ENCODE measurements at places on chromosomes 13 and 19.
A peak's percentile ranks its signal among the peaks of the same experiment; 100 is the strongest.

DNA sequence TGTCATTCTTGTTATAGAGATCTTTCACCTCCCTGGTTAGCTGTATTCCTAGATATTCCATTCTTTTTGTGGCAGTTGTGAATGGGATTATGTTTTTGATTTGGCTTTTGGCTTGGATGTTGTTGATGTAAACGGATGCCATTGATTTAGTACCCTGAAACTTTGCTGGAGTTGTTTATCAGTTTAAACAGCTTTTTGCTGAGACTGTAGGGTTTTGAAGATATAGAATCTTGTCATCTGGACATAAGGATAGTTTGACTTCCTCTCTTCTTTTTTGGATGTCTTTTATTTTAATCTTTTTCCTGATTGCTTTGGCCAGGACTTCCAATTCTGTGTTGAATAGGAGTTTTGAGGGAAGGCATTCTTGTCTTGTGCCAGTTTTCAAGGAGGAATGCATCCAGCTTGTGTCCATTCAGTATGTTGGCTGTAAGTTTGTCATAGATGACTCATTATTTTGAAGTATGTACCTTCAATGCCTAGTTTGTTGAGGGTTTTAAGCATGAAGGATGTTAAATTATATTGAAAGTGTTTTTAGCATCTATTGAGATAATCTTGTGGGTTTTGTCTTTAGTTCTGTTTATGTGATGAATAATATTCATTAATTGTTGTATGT, 16.8 kb downstream of the ZNF431 start:
- no peak for DNase-seq

- no peak for DNase-seq
Measured at GRCh38 chr13:79196366-79196765, 209.7 kb downstream of the RBM26 start.

- no peak for DNase-seq
Measured at GRCh38 chr13:84870190-84870589, 929.0 kb downstream of the SLITRK6 start.

GRCh38 chr13:32472194-32472621, 44.3 kb upstream of the N4BP2L1 start:
- no peak for DNase-seq

- DNase-seq, result no peak
Measured at GRCh38 chr13:40479196-40479845, 187.1 kb downstream of the FOXO1 start.

DNA sequence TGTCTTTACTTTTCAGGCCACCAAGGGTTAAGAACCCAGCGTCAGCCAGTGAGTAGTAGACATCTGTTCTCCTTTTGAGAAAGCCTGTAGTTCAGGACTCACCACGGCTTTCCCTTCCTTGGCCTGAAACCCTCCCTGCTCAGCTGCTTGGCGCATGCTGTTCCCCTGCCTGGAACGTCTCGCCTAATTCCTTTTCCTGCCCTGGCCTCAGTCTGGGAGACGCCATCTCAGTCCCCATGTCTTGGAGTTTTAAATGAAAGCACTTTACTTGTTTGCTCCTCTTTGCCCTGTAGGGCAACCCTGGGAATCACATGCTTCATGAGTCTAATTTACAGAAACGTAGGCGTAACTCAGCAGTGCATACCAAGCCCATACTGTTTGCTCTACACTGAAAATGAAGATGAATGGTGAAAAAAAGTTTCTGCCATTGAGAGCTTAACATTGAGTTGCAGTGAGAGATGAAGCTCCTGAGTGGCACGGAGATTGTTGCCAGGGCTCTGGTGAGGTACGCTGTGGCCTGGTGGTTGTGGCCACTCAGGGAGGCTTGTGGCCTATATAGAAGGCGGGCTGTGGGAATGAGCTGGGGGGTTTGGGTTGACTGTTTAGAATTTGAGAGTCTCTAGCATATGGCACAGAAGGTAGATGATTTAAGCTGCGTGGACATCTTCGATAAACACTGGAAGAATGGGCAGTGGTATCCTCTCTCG, 52.8 kb downstream of the GATAD2A start:
- DNase-seq, result no peak

GRCh38 chr13:101690871-101691270, 238.4 kb downstream of the ITGBL1 start:
- DNase-seq, result no peak

GRCh38 chr19:6551091-6551490, 20.3 kb downstream of the TNFSF9 start:
- DNase-seq, result no peak

DNA sequence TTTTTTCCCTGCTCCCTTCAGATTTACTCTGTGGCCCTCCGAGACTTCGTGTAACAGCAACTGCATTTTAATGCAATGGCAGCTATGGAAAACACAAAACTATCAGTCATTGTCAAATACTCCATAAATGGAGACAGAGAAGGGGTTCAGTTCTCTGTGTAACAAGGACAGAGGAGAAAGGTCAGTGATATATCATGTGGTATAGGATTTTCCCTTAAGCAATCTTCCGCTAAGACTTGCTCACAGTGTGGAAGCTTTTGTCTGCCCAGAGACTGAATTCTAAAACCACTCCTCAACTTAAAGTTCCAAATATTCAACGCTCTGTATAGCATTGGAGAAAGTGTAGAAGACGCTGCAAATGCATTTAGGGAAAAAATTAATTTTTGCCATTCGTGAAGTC, 111.3 kb upstream of the EDNRB start:
- DNase-seq, result no peak

DNA sequence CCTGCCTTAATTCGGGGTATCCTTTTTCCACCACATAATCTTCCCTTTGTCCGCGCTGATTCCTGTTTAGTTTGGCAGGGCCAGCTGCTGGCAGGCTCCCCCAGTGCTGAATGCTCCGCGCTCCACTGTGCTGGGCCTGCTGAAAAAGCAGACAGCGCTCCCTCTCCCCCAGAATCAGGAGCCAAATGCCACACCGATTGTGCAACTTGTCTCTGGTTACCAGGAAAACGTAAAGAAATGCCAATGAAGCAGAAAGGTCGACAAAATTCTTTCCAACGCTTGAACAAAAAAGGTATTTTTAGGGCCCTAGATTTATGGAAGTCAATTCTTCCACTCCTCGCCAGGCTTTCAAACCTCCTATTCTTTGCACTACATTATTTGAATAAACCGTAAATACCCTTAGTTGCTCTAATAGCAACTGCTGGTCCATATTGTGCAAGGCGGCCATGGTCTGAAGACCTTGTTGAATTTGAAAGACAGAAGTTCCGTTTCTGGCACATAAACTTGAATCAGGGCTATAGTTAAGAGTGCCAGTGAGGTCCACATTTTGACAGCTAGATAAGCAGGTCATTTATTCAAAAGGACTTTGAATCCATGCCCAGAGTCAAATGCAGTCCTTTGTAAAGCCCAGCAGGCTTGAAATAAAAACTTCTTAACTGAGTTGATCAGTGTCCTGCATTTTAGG, 206.7 kb upstream of the RFC3 start:
- DNase-seq, result peak; percentile 91

Data from right lobe of liver (tissue), 6 donors.